ENCODE measurements at places on chromosomes 4 and X.
A peak's percentile ranks its signal among the peaks of the same experiment; 100 is the strongest.

DNA sequence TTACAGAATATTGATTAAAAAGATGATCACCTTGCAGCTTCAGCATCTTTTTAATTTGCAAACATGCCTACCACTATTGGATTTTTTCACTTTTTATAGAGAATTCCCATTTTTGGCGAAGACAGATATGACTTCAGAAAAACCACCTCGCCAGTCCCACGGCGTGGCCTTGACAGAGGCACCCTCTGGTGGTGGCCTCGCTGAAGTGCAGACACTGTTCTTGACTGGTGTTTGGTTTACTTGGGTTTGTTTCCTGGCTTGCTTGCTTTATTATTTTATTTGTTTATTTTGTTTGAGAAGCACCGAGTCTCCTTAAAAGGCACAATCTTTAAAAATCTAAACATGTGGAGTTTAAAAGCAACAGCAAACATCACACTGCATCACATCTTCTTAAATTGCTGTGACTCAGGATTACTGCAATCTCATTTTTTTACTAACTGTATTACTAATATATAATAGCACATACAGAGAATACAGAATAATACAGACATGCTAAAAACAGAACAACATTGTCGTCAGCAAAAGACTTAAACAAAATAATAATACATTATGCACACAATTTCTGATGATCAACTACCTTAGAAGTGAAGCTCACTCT lies 13.1 kb upstream of the AMTN start:
- peak; percentile 29 for DNase-seq

DNA sequence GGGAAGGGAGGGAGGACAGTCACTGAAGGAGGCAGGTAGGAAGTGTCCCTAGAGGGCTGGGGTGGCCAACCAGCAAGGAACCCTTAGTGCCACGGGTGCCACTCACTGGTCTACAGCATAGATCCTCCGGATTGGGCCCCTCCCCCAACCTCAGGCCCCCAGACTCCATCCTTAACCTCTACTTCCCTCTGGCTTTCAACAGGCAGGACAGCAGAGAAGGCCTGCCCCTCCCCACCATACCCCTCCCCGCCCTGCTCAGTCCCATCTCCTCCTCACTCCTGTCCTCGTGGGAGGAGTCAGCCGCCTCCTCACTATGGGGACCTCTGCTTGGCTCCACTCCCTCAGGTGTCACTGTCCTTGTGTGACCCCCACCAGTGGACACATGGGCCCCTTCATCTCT lies 77.7 kb upstream of the PSAPL1 start:
- DNase-seq: no peak

GRCh38 chr4:108360754-108361445 lies 192.2 kb upstream of the LEF1 start:
- no peak for DNase-seq

GRCh38 chr4:125434136-125434535 lies 119.4 kb downstream of the FAT4 start:
- no peak for DNase-seq

- no peak for DNase-seq
Observed at GRCh38 chr4:143184217-143184502, 557 bp upstream of the USP38 start.

GRCh38 chr4:81032771-81033684 lies 2.5 kb downstream of the BMP3 start:
- peak; percentile 52 for DNase-seq

DNA sequence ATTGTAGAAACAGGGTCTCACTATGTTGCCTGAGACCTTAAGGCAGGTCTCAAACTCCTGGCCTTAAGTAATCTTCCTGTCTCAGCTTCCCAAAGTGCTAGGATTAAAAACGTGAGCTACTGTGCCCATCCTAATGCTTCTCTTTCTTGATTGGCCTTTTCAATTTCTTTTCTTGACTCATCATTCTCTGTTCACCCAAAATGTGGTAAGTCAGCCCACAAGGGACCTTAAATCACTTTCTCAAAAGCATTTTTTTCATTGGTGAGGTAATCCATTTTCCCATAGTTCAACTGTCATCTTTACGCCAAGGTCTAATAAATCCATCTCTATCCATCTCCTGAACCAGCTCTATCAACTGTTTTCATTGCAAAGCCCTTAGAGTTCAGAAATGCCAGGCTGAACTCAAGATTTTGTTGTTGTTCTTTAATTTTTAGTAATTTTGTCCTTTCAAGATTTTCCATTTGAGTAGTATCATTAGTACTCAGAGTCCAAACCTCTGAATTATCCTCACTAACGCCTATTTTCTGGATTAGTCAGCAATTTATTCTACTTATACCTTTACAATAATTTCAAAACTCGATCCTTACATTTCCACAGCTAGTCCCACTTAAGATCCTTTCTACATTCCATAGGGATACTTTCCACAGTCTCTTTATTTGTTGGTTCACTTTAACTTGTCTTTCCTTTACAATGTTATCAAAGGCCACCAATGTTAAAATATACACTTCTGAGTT lies 528.6 kb downstream of the IL15 start:
- DNase-seq: no peak

- DNase-seq: no peak
Observed at GRCh38 chr4:5809216-5809776, 83.6 kb downstream of the CRMP1 start.

- DNase-seq: no peak
Observed at GRCh38 chr4:80173841-80174240, 23.5 kb upstream of the PRDM8 start.

DNA sequence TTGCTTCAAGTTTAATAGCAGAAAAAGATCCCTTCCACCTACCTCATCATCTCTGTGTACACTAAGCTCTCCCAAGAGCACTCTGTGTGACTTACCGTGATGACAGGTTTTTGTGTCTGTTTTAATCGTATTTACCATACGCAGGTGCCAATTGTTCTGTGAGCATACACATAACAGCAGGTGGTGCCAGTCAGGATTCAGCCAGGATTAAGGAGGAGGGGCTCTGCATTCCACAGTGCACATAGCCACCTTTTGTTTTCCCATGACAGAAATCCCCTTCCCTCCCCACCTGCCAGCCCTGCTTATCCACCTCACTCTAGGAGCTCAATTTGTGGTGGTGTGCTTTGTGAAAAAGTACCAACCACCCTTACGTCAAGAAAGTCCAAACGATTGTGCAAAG lies 14.8 kb downstream of the ANK2 start:
- no peak for DNase-seq

GRCh38 chr4:89674876-89675459 lies 162.0 kb downstream of the SNCA start:
- no peak for DNase-seq

DNA sequence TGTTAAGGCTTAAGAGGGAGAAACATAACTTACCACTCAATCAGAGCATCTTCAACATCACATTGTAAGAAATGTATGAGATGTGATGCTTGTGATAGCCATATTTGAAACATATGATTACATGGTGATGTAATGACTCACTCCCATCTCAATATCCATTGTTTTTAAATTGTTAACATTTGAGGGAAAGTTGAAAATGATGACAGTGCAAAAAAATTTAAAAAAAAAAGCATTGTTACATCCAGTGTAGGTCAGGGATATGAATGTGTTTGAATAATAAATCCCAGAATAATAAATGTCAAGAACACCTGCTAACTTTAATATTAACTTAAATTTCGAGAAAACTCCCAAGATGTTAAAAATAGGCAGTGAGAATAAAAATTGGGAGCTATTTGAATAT lies 6.4 kb upstream of the CCSER1 start:
- no peak for DNase-seq

- no peak for DNase-seq
Observed at GRCh38 chrX:70289168-70289792, 447 bp downstream of the PDZD11 start.

- no peak for DNase-seq
Observed at GRCh38 chr4:1595789-1596325, 88.3 kb downstream of the FAM53A start.

- DNase-seq: no peak
Observed at GRCh38 chr4:143225167-143225566, 40.5 kb downstream of the USP38 start.

- DNase-seq: no peak
Observed at GRCh38 chr4:98506462-98507132, 151.8 kb downstream of the TSPAN5 start.
